ENCODE measurements at places on chromosomes 4 and X. TPM values are rescaled to one million over a fixed set of nuclear protein-coding genes. Genes with fewer than 3 reads are reported as not detected.

GRCh38 chr4:124839786-124840390 lies 127.4 kb upstream of the ANKRD50 start:
- DNase-seq, result no peak

GRCh38 chr4:74665346-74665745 lies 129.0 kb downstream of the BTC start:
- no peak for DNase-seq

DNA sequence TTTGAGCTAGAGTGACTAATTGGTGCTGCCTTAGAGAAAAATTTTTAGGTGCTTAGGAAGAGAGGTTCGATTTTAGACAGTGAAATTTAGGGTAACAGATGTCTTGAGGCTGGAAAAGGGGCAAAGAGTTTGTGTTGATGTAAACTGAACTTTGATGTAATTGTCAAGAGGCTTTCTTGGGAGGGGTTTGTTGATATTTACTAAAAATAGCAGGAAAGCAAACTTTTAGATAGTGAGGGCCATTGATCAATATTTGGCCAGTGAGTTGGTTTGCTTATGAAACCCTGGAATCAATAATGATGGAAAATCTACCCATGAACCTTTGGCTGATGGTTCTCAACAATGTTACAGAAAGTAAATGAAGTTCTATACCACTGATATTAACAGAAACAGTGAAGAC lies 537.5 kb downstream of the KCNIP4 start:
- DNase-seq, result no peak

GRCh38 chrX:24485323-24485722 lies 20.2 kb downstream of the PDK3 start:
- DNase-seq, result no peak

DNA sequence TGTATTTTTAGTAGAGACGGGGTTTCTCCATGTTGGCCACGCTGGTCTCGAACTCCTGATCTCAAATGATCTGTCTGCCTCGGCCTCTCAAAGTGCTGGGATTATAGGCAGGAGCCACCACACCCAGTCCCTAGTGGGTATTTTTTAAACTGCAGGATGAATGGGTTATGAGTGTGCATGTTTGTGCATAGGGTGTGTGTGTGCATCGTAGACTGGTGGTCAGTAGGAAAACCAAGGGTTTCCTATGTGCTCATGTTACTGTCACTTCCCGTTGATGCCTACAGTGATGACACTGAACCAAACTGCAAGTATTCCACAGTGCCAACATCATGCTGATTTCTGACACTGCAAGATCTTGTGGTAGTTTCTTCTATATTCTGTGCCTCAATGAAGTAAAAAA lies 41.1 kb downstream of the DDIT4L start:
- DNase-seq, result no peak

GRCh38 chrX:22467571-22467970 lies 194.9 kb downstream of the CBLL2 start:
- no peak for DNase-seq

ITM2A gene
- 39.7 TPM for total RNA-seq

Data from esophagus muscularis mucosa (tissue), 4 donors.